Putamen (tissue), 1 donor: ENCODE measurements at places on chromosomes 12 and 14.
A peak's percentile ranks its signal among the peaks of the same experiment; 100 is the strongest.

- DNase-seq, result no peak
These were observed 56.6 kb downstream of the ZFYVE21 start for GRCh38 chr14:103772078-103772712.

- no peak for DNase-seq
These were observed 53.5 kb upstream of the DUSP6 start for GRCh38 chr12:89405626-89406345.

GRCh38 chr12:121285856-121286255 is 10.7 kb downstream of the CAMKK2 start:
- no peak for DNase-seq

DNA sequence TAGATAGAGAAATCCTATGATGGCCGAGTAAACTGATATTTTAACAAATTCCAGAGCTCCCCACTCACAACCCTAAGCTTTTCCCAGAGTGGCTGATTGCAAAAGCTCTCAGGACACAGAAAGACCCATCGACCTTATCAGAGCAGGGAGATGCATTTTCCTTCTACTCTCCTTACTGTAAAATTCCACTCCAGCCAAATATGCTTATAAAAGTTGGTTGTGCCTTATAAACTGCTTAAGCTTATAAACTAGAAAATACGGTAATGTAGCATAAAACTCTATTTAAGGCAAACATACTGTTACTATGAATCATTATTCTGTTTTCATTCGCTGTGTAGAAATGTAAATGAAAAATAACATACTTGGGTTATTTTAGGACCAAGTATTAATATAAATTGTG is 41.6 kb upstream of the TRHDE start:
- DNase-seq, result no peak

DNA sequence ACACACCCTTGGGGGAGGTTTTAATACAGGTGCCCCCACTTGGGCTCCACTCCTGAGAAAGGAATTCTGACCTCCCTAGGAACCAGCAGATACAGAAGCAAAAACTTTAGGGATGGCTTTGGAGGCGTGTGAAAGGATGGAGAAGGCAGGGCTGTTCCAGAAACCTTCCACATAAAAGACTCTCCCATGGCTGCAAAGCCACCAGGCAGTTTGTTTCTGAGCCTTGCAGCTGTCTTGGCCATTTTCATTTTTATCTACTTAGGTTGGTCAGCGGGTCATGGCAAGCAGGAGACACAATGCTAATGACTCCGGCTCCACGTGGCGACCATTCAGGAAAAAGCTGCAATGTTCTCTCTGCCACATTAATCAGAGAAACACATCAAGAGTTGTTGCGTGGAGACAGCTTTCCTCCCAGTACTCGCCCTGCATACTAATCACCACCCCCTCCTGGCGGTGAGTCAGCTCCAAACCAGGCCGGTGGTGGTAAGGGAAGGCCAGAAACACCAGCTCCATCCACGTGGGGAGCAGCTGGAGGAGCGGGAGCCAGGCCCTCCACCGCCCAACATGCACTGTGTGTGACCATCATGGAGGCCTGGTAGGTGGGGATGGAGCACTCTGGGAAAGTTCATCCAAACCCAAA is 30.9 kb upstream of the IRF2BPL start:
- peak; percentile 83 for DNase-seq

GRCh38 chr12:22993609-22994315 is 368.8 kb downstream of the ETNK1 start:
- no peak for DNase-seq

GRCh38 chr12:91139286-91139685 is 28.0 kb upstream of the LUM start:
- DNase-seq, result no peak

DNA sequence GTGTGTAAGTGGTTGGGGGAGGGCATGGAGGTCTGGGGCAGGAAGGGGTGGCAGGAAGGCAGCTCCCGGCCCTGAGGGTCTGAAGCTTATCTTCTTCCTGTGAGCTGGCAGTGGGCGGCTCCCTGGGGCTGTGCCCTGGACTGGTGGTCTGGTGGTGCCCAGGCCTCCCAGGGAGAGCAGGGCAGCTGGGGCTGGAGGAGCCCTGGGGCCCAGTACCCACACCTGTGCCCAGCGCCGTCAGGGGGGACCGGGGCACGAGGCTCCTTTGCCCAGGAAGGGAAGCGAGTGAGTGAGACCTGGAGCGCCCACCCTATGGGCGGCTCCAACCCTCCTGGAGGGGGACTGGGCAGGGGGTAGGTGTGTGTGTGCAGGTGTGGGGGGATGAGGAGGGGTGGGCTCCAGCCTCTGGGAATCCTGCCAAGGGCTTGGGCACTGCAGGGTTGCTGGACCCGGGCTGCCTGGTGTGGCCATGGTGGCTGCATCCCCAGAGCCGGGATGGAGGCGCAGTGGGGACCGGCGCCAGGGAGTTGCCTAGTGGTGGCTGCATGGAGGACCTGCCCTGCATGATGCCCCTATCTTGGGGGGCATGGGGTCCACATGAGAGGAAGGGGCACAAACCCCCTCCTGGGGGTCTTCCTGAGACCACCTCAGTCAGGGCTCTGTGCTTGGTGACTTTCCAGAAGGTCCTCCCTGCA is 353.6 kb downstream of the TMEM121 start:
- DNase-seq, result no peak

DNA sequence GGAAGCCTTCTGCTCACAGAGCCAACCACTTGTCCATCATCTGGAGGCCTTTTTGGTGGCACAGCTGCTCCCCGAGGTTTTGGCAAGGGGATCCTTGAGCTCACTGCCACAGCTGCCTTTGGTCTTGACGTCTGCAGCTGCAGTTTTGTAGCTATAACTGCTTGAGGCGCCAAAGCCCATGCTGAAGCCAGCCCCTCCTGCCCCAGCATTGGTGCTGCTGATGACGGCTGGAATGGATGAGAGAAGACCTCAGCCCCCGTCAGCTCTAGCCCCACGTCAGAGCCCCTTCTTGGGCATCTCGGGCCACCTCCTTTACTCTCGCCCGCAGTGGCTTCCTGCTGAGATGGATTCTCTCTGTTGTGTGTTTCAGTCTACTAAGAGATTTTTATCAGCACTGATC is 12.3 kb upstream of the KRT74 start:
- no peak for DNase-seq

DNA sequence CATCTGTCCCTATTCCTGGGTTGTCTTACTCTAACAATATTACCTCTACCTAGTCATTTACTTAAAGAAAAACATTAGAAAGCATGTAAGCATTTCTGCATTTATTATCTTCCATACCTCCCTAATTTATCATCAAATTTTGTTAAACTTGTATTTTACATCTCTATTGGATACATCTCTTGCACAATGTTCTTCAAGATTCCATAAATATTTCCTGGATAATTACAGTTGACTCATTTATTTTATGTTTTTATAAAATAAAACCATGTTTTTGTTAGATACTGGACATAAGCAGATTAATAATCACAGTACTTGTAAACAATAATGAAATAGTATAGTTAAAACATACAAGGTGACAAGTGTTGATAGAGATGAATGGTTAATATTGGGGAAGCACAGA is 209.0 kb downstream of the TMTC3 start:
- DNase-seq, result no peak

GRCh38 chr12:76026643-76027063 is 4.9 kb downstream of the PHLDA1 start:
- no peak for DNase-seq

- DNase-seq, result no peak
These were observed 3.7 kb downstream of the CLEC4A start for GRCh38 chr12:8127138-8127537.

- DNase-seq, result no peak
These were observed 466.6 kb downstream of the TRHDE start for GRCh38 chr12:72738811-72739210.

DNA sequence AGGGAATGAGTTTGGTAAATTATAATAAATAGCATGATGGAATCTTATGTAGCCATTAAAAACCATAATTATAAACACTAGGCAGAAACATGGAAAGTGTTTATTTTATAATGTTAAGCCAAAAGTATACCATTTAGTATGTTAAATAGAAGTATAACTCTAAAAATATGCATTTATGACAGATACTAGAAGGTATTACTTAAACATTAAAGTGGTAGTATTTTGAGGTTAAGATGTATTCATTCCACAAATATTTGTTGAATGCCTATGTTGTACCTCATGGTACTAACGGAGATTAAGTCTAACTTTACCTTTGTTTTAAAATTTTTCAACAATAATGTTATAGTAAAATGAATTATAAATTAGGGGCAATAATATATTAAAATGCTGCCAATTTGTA is 24.1 kb downstream of the TTC8 start:
- DNase-seq, result no peak

DNA sequence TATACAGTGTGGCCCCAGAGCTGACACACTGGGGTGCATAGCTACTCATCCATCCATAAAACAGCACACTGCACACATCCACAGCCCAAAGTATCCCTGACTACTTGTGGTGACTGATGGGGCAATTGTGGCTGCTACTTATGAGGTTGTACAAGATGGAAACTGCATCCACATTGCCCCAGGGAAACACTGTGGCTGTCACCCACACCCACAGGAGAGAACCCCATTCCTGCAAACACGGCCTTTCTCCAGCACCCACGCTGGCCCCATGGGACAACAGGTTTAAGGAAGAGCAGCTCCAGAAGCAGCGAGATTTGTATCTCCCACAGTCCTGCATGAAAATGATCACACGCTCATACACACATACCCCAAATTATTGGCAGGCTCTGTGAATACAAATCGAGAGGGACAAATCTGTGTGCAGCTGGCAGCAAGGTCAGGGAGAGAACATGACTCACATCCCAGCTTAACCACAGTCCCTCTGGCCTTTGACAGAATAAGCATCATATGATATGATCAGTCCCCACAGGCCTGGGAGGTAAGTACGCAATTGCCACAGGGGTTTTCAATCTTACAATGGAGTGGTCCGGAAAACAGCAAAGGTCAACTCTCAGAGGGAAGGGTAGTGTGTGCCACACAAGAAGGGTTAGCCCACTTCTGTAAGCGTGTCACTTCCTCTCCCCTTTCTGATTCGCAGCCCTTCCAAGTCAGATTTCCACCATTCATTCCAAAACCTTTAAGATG is 61.9 kb downstream of the ESR2 start:
- no peak for DNase-seq

DNA sequence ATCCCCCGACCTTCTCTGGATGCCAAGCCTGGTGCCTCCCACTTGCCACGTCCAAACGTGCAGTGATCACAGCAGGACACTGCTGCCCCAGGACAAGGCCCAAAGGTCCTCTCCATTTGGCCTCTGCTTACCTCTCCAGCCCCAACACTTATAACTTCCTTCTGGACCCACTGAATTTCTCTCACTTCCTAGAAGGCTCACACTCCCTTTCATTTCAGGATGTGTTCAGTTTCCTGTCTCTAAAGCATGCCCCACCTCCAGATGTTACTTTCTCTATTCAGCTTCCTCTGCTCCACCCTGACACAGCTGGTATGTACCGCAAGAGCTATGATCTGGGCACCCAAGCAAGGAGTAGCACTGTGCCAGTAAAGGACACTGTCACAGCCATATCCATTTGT is 33.0 kb downstream of the CDKL1 start:
- DNase-seq, result no peak

GRCh38 chr12:63440048-63440447 is 228.2 kb downstream of the DPY19L2 start:
- DNase-seq, result no peak

DNA sequence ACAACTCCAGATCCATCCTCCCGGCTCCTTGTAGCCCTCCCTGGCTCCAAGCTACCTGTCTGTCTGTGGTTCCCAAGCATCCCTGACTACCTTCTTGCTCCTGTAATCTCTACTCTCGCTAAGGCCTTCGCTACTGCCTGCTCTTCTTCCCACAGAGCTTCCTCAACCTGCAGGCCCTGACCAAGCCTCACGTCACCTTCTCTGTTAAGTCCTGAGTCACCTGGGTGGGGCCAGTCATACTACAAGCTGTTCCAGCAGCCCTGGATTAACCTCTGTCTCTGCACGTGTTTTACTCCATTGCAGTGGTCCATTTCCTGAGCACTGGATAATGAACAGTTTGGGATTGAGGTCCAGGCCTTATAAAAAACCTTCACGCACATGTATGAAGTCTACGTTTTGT is 770.7 kb downstream of the BCL11B start:
- DNase-seq, result no peak

GRCh38 chr12:92065018-92065499 is 80.6 kb downstream of the BTG1 start:
- DNase-seq, result peak; percentile 54

- no peak for DNase-seq
These were observed 95.0 kb upstream of the MON2 start for GRCh38 chr12:62371661-62372060.

DNA sequence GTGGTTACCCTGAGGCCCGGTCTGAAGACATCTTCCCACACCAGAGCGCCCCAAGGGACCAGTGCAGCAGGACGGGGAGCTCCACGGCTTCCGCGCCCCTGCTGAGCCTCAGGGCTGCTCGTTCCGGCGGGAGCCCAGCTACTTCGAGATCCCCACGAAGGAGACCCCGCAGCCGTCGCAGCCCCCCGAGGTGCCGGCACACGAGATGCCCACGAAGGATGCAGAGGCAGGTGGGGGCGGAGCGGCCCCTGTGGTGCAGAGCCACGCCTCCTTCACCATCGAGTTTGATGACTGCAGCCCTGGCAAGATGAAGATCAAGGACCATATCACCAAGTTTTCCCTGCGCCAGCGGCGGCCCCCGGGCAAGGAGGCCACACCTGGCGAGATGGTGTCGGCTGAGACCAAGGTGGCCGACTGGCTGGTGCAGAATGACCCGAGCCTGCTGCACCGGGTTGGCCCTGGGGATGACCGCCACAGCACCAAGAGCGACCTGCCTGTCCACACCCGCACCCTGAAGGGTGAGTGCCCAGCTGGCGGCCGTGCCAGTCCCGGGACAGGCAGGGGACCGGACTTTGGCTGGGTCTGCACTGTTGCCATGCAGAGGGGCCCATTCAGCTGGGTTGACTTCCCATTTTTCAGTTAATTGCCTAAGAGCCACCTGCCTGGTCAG is 18.1 kb downstream of the CEP170B start:
- no peak for DNase-seq
